Bone marrow (tissue), 2 donors: ENCODE measurements at places on chromosomes 2 and 18.

GRCh38 chr2:168427451-168427850 lies 28.6 kb upstream of the CERS6 start:
- DNase-seq, result no peak

GRCh38 chr2:30248791-30249190 lies 17.5 kb downstream of the LBH start:
- no peak for DNase-seq

- DNase-seq, result no peak
These were observed 41.0 kb downstream of the TMEM87B start for GRCh38 chr2:112096098-112096497.

DNA sequence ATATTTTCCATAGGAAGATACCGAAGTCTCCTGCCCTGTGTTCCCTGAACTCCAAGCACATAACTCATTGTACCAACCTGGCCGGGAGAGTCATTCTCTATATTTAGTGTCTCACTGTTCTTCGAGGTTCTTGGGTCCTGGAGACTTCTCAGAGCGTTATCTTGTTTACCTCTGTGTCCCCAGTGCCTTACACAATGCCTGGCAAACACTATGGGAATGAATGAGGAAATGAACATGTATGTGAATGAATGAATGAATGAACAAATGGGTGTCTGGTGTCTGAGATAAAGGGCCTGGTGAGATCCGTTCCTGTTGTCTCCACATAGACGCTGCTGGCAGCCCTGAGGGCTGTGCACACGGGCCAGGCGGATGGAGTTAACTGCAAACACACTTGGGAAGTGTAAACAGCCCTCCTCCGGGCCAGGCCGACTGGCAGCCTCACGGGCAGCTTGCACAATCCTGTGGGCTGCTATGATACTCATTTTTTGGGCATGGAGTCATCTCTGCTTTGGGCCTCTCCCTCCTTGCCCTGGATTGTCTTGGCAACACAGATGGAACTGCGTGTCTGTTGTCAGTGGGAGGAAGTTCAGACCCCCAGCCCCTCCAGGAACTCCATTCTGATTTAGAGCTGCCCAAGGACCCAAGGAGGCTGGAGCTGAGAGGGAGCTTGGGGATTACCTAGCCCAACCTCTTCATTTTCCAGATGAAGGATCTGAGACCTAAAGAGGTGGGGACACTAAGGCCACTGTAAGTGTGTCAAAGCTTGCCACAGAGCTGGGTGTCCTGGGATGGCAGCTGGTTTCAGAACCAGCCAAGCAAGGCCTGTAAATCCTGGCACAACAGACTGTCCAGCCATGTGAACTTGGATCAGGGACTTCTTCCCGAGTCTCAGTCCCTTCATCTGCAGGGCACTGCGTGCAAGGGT lies 124.4 kb downstream of the INHBB start:
- no peak for DNase-seq

DNA sequence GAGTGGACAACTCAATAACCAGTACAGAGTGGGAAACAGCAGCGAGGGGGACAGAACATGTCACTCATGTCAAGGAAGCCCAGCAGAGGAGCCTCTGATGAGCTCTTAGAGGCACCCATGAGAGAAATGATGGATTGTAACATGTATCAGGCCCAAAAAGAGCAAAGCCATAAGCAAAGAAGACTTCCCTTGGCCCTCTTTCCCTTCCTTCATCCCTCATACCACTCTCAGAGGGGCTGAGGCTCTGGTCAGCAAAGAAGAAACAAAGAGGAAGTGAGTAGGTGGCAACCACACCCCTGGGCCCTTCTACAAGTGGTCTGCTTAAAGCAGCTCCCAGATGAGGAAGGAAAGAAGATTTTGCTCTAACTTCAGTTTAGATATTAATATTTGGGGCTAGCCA lies 112.8 kb downstream of the CDC42EP3 start:
- DNase-seq, result no peak

- DNase-seq, result no peak
These were observed 1587.5 kb upstream of the PIK3C3 start for GRCh38 chr18:40367576-40367975.

- DNase-seq, result no peak
These were observed 491.0 kb downstream of the CDH2 start for GRCh38 chr18:27685807-27686412.

- DNase-seq, result no peak
These were observed 41.0 kb upstream of the EPC2 start for GRCh38 chr2:148603562-148603920.

GRCh38 chr2:216693414-216694080 lies 1.8 kb downstream of the IGFBP5 start:
- DNase-seq, result no peak

- no peak for DNase-seq
These were observed 42.1 kb downstream of the ZC3H6 start for GRCh38 chr2:112317303-112318158.

- peak; percentile 47 for DNase-seq
These were observed 7.8 kb upstream of the RAB12 start for GRCh38 chr18:8601277-8602032.

DNA sequence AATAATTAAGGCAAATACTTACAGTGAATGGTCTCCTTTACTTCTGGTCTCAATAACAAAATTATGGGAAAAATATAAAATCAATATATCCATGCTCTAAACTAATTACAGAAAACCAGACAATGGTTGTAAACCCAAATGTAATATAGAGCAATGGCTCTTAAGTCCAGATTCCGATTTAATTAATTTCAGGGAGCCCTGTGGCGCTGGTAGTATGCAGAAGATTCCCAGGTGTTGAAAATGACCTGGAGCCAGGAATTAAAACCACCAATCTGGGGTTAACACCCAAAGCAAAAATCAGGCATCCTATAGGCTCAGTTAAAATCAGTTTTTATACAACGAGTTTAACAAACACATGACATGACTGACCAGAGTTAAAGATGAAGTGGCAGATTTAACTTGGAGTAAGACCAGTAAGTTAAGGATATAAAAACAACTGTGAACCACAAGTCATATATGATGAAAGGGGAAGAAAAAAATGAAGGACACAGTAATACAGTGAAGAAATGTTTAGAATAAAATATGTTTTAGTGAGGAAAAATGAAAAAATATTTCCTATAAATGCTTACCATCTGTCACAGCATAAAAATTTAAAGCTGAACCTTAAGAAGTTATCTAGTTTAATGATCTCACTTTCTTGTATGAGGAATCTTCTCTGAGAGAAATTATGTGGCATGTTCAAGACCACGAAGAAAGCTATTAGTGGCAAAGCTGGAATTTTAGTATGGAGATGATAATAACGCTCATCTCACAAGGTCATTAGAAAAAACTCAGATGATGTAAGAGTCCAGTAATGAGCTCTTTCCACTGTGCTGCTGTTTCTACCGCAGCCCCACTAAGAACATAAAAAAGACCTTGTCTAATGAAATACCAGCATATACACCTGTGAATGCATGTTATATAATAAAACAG lies 45.8 kb upstream of the FLACC1 start:
- no peak for DNase-seq

- no peak for DNase-seq
These were observed 28.2 kb downstream of the HS1BP3 start for GRCh38 chr2:20622731-20623130.

DNA sequence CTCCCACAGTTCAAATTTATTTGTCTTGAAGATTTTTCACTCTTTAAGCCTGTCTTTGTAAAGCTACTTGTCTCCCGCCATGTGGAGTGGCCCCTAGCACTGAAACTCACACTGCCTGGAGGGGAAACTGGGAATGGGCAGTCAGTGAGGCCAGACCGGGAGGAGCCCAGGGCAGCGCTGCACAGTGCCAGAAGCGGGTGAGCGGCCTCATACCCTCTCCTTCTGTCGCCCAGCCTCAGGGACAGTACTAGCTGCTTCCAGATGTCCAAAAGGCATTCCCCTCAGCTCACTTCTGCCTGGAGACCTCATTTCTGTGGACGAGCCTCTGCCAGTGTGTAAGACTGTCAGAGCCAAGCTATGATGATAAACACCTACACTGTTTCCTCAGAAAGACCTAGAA lies 79.9 kb downstream of the SEPTIN10 start:
- no peak for DNase-seq

DNA sequence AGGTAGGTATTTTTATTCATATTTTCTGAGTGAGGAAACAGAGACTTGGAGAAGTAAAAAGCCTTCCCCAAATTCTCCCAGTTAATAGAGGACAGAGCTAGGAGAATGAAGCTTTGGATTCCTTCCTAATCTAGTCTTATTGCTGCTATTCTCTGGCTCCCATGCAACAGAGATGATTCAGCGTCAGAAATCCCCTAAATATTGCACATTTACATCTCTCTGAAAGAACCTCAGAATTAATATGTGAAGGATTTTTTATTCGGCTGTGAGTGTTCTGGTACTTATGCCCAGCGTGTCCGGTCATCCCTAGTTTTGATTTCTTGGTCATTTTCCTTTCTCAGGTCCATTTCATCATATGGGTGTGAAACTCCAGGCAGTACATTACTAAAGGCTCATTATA lies 91.2 kb upstream of the SESTD1 start:
- DNase-seq, result no peak

- DNase-seq, result no peak
These were observed 86.6 kb upstream of the BCL2L11 start for GRCh38 chr2:111034146-111034545.

- no peak for DNase-seq
These were observed 160.5 kb downstream of the RIF1 start for GRCh38 chr2:151570191-151570590.

- DNase-seq, result no peak
These were observed 107.4 kb downstream of the ARL6IP6 start for GRCh38 chr2:152825834-152826233.

- no peak for DNase-seq
These were observed 238.8 kb upstream of the TANK start for GRCh38 chr2:160921386-160921964.

- DNase-seq, result no peak
These were observed 649 bp upstream of the CLIP4 start for GRCh38 chr2:29114586-29114945.

DNA sequence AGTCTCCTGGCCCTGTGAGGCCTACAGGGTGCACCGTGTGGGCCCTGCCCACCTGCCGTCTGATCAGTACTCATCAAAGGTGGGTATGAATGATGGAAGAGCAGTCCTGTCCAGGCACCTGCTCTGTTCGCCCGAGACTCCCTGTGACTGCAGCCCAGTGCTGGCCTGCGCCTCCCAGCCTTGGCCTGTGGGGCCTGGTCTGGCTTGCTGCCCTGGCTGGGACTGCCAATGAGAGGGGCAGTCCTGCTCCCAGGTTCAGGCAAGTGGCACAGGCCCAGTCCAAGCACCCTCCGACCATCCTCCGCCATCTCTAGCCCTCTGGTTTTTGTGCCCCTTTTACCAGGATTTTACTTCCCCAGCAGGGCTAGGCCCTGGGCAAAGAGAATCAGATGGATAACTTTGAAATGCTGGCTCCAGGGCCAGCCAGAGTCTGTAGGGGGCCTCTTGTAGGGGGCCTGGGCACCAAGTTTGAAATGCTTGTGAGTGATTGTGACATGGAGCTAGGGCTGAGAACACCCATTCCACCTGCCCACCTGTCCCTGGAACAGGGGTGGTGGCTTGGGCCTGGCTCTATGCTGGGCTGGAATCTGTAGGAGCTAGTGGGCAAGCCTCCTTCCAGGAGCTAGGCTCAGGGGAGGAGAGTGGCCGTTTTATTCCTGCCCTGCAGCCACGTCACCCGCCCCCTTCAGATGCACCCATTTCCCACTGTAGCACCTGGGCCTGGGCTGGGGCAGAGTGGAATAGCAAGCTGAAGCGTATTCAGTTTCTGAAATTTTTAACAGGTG lies 8.7 kb upstream of the HS6ST1 start:
- no peak for DNase-seq

DNA sequence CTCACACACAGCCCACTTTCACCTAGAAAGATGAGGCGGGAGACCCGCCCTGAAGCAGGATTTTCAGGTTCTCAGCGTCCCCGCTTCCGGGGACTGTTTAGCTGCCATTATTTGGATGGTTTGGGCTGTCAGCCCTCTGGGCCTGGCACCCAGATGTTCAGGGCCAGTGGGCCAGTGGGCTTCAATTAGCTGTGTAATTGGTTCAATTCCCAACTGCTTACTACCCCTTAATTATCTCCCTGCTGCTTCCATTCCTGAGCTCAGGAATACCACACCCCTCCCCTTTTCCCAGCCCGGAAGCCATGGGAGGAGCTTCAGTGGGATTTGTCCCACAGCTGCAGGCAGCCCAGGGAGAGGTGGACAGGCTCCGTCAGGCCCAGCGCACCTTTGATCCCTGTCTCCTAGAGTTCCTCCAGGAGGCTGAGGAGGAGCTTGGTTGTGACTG lies 114.1 kb upstream of the MYCN start:
- no peak for DNase-seq

DNA sequence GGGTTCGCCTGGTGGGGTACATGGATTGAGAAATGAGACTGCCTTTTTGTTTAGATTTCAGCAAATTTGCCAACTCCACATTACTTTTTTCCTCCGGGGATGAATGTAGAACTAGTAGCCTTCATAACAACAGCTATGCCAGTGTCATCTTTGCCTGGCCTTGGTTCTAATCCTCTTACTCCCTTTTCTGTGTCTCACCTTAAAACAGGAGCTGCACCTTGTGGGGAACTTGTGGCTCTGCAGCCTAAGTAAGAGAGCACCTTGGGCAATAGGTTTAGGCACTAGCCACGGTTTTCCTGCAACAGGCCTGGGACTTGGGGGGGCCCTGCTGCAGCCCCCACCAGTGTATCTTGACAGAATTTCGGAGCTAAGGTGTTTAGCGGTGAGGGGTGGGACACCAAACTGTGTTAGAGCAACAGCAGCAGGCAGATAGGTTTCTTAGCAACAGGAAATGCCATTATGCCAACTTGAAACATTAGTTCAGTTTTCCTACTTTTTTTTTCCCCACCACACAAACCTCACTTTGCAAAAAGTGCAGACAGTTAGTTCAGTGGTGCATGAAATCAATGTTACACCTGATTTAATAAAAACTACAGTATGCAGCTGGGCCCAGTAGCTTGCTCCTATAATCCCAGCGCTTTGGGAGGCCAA lies 173.7 kb downstream of the PRKCE start:
- no peak for DNase-seq

GRCh38 chr2:127072396-127072795 lies 34.6 kb downstream of the BIN1 start:
- DNase-seq, result no peak

DNA sequence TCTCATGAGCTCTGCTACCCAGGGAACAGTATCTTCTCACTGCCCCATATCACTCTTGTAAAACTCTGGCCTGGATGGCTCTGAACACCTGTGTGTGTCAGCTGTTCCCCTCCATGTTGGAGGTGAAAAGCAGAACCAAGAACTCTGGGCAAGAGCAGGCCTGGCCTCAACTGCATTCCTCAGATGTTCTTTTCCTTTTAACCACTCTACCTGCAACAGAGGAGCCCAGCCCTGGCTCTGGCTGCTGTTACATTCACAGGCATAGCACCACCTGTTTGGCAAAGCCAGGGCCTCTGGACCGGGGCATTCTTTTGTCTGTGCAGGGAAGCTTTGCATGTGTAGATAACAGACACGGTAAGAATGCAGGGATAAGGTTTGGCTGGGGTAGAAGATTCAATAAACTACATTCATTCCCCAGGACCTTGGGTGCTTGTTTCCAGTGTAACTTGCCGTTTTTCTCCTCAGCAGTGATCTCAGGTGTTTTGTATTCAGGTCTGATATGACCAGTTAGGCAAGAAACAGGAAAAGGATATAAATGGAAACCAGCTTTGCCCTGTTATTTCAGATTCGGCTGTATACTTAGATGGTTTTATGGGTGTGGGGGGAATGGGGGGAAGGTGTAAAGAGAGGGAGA lies 95.1 kb downstream of the SPTBN1 start:
- DNase-seq, result no peak
